Stimulated activated naive CD4-positive, alpha-beta T cell (primary cell): ENCODE measurements at places on chromosomes 12 and 14.
A peak's percentile ranks its signal among the peaks of the same experiment; 100 is the strongest.

- no peak for DNase-seq
These were observed 56.3 kb upstream of the KCNA5 start for GRCh38 chr12:4987076-4988046.

- no peak for DNase-seq
These were observed 10.2 kb upstream of the PRMT8 start for GRCh38 chr12:3480764-3481163.

DNA sequence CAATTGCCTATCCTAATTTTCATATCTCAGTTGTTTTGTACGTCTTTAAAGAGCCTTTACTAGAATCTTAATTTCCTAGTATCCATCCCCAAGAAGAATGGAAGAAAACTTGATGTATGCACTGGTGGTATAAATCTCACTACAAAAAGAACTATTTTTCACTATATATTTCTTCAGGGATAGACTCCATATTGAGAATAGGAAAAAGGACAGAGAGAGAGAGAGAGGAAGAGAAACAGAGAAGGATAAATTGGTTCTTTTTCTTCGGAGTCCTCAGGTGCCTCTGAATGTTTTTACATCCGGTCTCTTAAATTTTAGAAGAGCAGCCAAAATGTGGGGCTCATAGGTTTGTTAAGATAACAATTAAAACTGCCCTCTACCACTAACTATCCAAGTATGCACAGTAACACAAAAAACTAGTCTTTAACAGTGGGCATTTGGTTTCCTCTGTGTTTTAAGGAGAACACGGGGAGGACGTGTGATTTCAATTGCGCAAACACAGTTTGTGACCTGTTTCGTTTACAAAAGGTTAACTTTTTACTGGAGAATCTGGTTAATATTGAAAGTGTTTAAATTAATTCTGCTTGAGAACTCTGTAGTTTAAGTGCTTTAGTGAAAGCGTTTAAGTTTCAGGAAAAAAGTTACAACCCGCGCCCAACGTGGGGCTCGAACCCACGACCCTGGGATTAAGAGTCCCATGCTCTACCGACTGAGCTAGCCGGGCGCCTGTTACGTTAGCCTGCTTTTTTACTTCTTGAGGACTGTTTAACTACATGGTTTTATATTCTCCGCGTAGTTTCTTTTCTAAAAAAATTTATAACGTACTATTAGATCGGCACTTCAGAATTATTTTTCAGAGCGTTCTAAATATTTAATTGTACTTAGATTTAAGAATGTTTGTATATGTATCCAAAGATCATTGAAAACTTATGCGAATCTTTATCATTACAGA is 5.1 kb upstream of the PSMA3 start:
- DNase-seq, result peak; percentile 81

DNA sequence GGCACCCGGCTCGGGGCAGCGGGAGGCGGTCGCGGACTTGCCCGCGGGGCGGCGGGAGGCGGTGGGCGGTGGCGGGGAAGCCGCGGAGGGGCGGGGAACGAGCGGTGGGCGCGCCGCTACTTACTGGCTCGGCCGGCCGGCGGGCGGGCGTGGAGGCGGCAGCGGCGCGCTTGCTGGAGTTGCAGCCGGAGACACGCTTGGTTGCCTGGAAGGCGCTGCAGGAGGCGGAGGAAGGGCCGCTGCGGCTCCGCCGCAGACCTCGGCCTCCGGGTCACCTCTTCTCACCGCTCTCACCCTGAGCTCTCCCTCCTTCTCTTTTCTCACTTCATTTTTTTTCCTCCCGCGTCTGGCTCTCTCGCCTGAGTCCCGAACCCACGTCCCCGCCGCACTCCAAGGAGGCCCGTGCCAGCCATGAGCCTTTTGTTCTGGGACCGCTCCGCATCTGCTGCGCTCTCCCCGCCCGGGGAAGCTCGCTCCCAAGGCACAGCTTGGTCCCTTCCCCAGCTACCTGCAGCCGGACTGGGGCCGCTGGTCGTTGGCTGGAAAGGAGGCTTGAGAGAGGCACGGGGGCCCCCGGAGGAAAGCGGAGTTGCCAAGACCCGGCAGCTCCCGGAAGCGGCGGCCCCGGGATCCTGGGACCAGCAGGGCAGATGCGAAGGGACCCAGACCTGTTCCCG is 592 bp upstream of the KCNK10 start:
- DNase-seq, result no peak

DNA sequence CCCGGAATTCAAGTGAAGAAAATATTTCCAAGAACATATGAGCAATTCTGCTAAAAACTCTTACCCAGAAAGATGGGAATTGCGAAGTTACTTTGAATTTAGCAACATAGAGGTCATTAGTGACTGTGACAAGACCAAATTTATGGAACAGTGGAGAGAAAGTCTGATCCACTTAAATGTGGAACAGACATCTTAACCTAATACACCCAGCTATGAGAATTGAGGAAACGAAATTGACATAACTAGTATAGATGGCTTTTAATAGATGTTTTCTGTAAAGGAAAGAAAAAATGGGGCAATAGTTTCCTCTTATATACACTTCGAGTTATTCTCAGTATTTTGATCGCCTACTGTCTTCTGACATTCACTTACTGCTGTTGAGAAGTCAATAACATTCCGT is 4.6 kb downstream of the OVCH1 start:
- no peak for DNase-seq

- no peak for DNase-seq
These were observed 43.2 kb upstream of the PHC1 start for GRCh38 chr12:8871068-8871467.

- peak; percentile 80 for DNase-seq
These were observed 6.3 kb upstream of the ITGB7 start for GRCh38 chr12:53213348-53213747.

DNA sequence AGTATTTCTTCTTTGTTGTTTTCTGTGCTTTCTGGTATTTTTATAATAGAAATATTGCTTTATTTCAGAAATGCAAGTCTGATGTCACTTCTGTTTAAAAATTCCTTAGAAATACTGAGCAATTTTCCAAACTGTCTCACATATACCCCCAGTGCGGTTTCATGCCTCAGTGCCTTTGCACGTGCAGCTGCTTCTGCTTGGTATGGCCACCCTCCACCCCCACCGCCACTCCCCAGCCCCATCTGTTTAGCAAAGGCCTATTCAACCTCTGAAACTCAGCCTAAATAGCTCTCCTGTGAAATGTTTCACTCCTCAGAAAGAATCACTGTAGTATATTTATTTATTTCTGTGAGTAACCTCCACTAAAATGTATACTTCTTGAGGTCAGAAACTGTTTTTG is 52.3 kb downstream of the PPM1H start:
- no peak for DNase-seq

DNA sequence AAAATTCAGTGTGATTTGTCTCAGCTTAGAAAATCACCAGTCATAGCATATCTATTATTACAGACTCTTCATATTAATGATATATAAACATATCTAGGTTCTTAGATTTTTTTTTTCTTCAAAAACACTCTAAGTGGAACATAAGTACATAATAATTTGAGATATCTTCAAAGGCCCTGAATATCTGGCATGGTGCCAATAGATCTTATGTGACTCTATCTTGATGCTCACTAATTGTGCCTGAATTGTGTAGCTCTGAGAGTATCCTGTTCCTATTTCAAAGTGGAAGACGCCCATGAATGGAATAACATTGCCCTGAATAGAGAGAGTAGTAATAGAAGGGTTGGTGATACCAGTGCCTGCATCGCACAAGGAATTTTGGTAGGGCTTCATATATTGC is 1312.7 kb upstream of the USP15 start:
- DNase-seq, result no peak

DNA sequence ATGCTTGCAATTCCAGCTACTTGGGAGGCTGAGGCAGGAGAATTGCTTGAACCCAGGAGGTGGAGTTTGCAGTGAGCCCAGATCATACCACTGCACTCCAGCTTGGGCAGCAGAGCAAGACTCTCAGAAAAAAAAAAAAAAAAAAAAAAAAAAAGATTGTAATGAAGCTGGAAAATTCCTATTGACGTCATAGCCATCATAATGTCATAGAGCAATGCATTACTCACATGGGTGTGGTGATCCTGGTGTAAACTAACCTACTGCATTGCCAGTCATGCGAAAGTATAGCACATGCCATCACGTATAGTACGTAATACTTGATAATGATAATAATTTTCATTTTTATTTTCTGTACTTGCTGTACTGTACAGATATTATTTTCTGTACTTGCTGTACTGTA is 42.7 kb upstream of the NID2 start:
- DNase-seq, result no peak

GRCh38 chr12:63266988-63267387 is 116.0 kb upstream of the AVPR1A start:
- DNase-seq, result no peak

GRCh38 chr14:99647411-99647810 is 2.5 kb downstream of the HHIPL1 start:
- DNase-seq, result no peak

DNA sequence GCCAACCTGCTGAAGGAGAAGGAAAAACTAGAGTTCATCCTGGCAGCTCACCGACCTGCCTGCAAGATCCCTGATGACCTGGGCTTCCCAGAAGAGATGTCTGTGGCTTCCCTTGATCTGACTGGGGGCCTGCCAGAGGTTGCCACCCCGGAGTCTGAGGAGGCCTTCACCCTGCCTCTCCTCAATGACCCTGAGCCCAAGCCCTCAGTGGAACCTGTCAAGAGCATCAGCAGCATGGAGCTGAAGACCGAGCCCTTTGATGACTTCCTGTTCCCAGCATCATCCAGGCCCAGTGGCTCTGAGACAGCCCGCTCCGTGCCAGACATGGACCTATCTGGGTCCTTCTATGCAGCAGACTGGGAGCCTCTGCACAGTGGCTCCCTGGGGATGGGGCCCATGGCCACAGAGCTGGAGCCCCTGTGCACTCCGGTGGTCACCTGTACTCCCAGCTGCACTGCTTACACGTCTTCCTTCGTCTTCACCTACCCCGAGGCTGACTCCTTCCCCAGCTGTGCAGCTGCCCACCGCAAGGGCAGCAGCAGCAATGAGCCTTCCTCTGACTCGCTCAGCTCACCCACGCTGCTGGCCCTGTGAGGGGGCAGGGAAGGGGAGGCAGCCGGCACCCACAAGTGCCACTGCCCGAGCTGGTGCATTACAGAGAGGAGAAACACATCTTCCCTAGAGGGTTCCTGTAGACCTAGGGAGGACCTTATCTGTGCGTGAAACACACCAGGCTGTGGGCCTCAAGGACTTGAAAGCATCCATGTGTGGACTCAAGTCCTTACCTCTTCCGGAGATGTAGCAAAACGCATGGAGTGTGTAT is 2.4 kb downstream of the FOS start:
- DNase-seq, result peak; percentile 58

DNA sequence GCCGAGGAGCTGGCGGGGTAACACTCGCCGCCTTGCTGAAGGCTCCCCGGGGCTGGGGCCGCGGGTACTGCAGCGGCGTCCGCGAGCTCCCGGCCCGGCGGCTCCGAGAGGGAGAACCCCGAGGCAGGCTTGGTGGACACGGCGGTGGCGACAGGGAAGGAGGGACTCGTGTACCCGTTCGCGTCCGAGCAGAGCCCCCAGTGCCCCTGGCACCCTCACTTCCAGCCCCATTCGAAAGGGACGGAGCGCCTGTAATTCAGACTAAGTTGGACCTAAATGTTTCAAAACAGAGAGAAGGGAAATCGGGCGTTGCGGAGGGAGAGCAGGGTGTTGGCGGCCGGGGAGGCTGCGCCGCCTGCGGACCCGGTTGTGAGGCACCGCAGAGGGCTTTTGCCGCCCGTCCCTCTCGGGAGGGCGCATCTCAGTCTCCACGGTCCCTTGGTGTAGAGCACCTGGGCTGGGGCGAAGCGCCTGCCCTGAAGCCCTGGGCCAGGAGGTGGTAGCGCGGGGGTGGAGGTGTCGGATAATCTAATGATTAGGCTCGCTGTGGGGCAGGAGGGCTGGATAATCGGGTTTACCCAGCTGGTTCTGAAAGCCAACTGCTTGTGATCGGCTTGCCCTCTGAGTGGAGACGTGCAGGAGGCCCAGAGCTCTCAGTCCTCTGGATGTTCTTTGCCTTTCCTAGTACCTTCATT is 771 bp downstream of the DAAM1 start:
- peak; percentile 51 for DNase-seq

- DNase-seq, result no peak
These were observed 14.3 kb upstream of the PAPLN start for GRCh38 chr14:73223049-73223448.

DNA sequence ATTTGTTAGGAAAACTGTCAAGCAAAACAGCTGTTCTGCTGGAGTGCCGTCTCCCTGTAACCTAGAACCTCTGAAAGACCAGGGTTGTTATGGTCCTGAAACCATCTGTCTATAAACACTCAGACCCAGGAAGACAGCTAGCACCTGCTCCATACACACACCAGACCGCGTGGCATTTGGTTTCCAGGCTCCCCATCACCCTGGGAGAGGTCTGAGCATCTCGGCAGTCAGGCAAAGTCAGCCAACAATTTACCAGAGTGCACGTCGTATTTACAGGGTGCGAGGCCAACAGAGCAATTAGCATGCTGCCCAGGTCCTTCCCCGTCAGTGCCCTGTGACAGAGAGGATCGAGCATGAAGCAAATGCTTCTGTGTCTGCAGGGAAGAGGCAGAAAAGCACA is 272.5 kb downstream of the SLC15A4 start:
- no peak for DNase-seq

DNA sequence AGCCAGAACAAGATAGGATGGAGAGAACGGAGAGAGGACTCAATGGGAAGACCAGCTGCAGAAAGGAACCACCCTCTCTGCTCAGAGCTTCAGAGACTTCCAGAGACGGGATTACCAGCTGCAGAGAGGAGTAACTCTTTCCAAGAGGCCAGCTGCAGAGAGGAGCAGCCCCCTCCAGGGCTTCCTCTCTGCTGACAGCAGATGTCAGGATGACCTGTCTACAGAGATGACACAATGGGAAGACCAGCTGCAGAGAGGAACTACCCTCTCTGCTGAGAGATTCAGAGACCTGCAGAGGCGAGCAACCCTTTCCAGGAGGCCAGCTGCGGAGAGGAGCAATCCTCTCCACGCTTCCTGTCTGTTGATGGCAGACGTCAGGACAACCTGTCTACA is 61.8 kb downstream of the KLRG1 start:
- DNase-seq, result no peak

GRCh38 chr14:101500061-101500460 is 61.2 kb upstream of the DIO3 start:
- DNase-seq, result no peak

- no peak for DNase-seq
These were observed 245.8 kb upstream of the NAV3 start for GRCh38 chr12:77584860-77585259.

DNA sequence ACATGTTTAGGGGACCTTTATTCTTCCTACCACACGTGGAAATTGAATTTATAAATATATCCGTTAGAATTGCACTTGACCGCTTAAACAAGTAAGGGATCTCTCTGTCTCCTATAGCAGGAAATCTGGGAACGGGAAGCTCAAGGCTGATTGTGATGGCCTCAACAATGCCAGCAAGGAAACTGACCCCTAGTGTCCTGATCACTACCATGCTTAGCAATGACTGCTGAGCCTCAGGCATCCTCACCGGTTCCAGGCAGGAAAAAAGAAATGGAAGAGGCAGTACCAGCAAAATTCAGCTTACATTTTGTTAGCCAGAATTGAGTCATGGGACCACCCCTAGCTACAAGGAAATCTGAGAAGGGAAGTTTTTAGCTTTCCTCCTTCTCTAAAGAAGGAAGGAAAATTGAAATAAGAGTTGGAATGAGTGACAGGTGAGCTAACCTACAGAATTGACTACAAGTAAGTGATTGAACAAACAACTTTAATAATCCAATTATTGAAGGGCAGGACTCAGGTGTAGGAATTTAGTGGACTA is 43.9 kb upstream of the AMN1 start:
- no peak for DNase-seq
